ENCODE measurements at places on chromosomes 4 and X. TPM values are rescaled to one million over a fixed set of nuclear protein-coding genes. Genes with fewer than 3 reads are reported as not detected.

HSFX2 gene
- total RNA-seq, result not detected

OFD1 gene
- total RNA-seq, result 46.3 TPM

CSAG1 gene
- total RNA-seq, result not detected

RNF128 gene
- total RNA-seq, result 0.43 TPM

- peaks cover 61% of the 10 kb centered on the region for H3K27me3 ChIP-seq
- H3K36me3 ChIP-seq, result no peaks in the 10 kb centered on the region
- H3K27ac ChIP-seq, result no peak overlapping the region
- DNase-seq, result no peak
- H3K4me3 ChIP-seq, result no peak overlapping the region
- peaks cover under 1% of the 10 kb centered on the region for H3K4me1 ChIP-seq
Measured at GRCh38 chrX:120315776-120316175, 4.5 kb upstream of the TMEM255A start.
